CD4-positive, alpha-beta T cell treated with Interleukin-15 for 4 hours (primary cell): ENCODE measurements at places on chromosomes 13 and 19.

- no peak for DNase-seq
Measured at GRCh38 chr13:49314344-49314882, 66.7 kb downstream of the CDADC1 start.

- DNase-seq: no peak
Measured at GRCh38 chr19:3533033-3533432, 5.9 kb upstream of the TEKTIP1 start.

GRCh38 chr19:39160523-39160861 is 34.9 kb downstream of the PAK4 start:
- DNase-seq: no peak

- DNase-seq: no peak
Measured at GRCh38 chr19:50909240-50910070, 1.7 kb downstream of the KLK4 start.
